ENCODE measurements at places on chromosomes 13 and 19.

- DNase-seq = no peak
Measured at GRCh38 chr19:55962186-55962585, 14.6 kb downstream of the NLRP8 start.

DNA sequence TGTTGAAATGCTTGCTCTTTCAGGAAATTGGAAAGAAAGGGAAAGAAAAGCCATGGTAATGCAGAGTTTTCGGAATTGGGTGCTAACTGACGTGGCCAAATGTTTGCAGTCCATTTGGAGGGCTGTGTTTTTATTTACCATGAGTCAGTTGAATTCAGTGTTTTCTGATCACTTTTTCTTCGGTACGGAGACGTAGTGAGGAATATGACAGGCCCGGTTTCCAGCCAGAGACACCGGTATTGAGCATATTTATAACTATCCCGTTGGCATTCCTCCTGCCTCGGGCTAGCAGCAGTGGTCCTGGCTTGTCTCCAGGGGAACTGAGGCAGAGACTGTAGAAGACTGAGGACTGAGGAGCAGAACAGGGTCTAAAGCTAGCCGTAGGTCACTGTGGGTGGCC, 1.0 kb downstream of the CDC16 start:
- DNase-seq = no peak

DNA sequence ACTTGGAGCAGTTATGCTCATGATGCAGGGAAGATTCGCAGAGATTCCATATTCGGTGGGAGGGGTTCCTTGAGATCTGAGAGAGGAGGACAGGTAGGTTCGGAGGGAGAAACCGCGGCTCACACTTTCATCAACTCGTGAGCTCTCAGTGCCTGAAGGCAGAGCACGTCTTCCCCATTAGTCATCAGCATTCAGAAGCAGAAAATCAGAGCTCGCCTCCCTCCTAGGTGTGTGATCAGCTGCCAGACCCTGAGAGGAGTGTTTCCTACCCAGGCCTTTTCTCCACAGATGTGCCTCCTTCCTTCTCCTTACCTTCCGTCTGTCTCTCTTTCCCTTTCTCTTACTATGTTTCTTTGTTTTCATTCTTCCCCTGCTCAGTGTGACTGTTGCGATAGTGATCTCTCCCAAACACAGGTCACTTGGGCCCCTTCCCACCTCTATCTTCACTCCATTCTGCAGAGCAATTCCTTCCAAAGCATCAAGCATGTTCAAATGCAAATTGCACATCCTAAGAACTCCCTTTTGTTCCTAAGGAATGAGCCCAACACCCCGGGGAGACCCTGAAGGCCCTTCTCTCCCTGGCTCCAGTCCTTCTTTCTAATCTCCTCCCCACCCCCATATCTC, 389.5 kb downstream of the UQCRFS1 start:
- no peak for DNase-seq

GRCh38 chr13:79497064-79497463, 16.1 kb downstream of the NDFIP2 start:
- DNase-seq = no peak

- peak; percentile 81 for DNase-seq
Measured at GRCh38 chr19:662962-663681, at the start of gene RNF126. Gene RNF126, minus strand, starts transcription at chr19:663214. Its CDS starts 93 bp downstream, at chr19:663121.

DNA sequence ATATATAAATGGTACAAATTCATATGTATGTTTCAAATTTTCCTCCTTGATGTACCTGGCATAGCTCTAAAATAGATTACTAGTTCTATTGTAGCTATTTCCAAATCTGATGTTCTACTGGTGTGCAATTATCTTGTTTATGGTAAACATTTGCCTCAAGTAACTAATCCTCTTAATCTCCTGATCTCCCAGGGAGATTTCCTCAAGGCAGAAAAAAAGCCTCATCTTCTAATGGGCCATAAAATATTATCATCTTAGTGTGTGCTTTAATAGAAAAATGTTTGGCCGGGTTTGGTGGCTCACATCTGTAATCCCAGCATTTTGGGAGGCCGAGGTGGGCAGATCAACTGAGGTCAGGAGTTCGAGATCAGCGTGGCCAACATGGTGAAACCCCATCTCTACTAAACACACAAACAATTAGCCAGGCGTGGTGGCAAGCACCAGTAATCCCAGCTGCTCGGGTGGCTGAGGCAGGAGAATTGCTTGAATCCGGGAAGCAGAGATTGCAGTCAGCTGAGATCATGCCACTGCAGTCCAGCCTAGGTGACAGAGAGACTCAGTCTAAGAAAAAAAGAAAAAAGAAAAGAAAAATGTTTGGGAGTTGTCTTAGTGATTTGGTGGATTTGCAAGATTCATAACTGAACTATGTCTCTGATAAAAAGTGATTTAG, 498.9 kb upstream of the SLITRK5 start:
- no peak for DNase-seq

DNA sequence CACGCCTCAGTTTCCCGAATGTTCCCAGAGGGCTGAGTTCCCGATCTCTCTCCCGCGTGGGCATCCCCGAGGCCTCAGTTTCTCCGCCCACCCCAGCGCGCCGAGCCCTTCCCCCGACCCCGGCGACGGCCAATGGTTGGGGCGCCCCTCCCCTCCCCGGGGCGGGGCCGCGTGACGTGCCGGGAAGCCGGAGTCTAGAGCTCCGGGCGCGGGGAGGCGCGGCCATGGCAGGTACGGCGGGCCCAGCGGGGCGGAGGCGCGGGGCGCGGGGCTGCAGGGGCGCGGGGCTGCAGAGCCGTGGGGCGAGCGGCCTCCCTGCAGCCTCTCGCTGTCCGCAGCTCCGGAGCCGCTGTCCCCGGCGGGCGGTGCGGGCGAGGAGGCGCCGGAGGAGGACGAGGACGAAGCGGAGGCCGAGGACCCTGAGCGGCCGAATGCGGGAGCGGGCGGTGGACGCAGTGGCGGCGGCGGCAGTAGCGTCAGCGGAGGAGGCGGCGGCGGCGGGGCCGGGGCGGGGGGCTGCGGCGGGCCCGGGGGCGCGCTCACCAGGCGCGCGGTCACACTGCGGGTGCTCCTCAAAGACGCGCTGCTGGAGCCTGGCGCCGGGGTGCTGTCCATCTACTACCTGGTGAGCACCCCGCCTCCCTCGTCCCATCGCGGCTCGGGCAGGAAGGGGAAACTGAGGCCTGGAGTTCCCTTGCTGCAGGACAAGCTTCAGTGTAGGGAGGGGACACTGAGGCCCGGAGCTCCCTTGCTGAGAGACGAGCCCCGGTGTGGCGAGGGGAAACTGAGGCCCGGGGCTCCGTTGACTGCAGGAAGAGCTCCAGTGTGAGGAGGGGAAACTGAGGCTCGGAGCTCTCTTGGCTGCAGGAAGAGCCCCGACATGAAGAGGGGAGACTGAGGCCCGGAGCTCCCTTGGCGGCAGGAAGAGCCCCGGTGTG, at the start of gene MPND:
Gene MPND, plus strand, starts transcription at position 193 of the 938 bp plus-strand sequence. Its CDS starts 32 bp downstream, at position 225.
- DNase-seq = peak; percentile 50

- DNase-seq = no peak
Measured at GRCh38 chr19:31064491-31064890, 284.7 kb downstream of the TSHZ3 start.

- no peak for DNase-seq
Measured at GRCh38 chr13:67577361-67577760, 347.2 kb upstream of the PCDH9 start.

All from HCT116 (cell line).